ENCODE measurements at places on chromosomes 2 and 18.

- no peak for DNase-seq
Measured at GRCh38 chr18:59354731-59355130, 4.3 kb downstream of the LMAN1 start.

DNA sequence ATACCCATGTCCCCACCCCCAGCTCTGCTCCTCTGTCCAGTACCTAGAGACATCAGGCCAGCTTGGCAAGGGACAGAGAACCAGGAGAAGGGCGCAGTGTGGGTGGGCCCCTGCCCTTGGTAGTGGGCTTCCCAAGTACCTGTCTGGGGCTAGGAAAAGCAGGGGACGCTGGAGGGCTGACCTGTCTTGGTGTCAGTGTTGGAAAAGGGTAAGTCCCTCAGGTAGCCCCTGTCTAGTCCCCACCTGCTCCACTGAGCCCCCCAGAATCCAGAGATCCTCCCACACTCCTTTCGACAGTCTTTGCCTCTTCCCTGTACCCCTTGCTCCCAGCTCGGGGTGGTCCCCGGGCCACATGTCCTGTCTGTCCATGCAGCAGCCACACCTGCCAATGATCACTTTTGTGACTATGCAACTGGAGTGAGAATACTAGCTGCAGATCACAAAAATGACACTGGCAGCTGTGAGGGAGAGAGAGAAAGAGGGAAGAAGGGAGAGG is 14.6 kb downstream of the DNAJB2 start:
- no peak for DNase-seq

DNA sequence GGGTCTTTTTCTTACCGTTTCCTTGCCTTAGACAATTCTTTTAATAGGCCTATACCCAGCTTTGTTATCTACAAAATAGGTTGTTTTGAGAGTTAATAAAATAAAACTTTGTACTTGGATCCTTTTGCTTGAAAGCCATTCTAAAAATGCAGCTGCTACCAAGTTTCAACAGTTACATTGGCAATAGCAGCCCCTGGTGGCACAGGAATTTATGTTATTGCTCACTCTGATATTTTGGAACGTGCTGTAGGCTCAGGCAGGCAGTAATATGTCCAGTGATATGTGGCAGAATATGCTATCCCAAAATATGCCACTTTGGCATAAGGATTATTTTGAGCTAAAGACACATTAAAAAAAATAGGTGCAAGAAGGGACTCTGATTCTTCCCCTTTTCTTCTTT is 6.7 kb upstream of the COMMD1 start:
- no peak for DNase-seq

DNA sequence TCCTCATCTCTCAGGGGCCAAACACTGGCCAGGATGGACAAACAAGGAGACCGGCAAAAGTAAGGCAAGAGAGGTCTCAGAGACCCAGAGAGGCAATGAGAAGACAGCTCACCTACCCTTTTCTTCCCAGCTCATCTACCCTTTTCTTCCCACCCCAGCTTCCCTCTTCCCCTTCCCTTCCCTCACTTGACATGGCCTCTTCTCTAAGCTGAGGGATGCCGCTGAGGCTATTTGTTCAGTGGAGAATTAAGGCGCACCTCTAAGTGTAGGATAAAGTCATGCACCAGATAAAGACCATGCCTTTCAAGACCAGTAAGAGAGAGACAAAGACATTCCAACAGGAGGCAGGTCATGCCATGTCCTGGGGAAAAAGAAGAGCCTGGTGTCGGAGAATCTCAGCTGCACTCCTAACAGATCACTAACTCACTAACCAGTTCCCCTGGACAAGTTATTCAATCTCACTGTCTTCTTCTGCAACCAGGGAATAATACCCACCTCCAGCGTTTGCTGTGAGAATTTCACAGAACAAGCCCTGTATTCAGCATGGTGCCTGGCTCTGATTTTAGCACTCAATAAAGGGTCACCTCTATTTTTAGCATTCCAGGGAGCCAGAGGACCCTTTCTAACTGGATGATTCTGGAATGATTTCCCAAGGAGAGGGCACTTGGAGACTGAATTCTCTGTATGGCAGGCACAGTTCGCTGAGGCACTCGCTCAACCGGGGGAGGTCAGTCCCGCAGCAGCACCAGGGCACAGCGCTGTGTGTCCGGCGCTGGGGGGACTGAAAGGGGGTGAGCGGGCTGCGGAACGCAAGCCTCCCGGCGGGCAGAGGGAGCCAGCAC is 3.0 kb upstream of the FOSL2 start:
- DNase-seq: no peak

DNA sequence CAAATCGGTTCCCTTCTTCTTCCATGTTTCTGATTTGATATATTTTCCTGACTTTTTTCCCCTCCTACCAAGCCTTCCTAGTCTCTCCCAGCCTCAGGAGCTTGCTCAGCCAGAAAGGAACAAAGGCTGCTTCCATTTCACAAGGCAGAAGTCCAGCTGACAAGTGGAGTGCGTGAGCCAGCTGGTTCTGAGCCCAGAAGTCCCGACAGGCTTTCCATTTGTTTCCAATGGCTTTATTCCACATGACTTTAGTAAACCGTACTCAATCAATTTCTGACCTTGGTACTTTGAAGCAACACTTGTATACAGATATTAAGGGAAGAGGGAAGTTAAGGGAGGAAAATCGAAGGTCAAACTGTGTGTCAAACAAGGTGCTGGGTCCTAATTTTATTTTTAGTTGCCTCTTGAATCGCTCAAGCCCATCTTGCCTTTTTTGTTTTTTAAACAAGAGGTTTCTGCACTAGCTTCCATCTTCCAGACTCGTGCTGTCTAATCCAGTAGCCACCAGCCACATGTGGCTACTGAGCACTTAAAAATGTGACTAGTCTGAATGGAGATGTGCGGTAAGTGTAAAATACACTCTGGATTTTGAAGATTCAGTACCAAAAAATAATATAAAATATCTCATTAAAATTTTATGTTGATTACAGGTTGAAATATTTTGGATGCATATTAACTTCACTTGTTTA is 36.2 kb downstream of the WIPF1 start:
- no peak for DNase-seq

DNA sequence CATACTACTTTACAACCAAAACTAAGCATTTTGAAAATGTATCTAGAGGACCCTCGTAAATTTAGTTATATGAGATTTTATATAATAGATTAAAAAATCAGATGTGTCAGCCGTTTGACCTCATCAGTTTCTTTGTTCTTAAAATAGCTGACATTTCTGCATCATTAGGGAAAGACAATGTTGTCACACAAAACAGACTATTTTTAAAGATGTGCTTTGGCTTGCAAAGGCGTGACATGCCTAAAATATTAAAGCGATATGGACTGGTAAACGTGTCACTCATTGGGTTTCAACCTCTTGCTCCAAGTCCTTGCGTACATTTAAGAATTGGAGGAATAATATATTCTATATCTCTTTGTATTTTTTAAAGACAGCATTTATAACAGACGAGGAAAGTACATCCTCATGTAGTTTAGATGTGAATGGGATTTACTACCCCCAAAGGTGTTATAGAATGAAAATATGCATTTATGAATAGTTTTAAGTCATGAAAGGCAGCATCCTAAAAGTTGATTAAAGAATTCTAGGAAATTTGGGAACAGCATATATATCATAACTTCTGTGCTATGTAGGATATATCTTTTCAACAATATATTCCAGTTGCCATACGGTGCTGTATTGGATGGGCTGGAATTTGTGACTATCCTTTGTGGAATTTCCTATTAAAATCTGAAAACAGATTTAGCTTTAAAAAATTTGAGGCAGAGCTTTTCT is 3.8 kb downstream of the MYL12A start:
- no peak for DNase-seq

DNA sequence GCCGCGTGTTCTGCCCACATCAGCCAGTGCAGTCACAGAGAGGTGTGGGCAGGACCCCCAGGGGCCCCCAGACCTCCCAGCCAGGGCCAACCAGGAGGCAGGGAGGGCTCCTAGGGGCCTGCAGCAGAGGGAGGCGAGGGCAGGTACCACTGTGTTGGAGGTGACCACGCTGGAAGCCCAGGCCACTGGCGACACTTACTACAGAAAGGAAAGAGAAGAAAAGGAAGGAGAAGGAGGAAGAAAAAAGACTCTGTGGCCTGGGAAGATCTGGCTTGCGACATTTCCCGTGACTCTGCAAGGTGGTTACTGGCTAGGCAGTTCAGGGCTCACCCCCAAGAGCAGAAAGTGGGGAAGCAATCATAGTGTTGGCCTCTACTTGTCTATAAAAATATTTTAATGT is 98.1 kb upstream of the BCL2L11 start:
- no peak for DNase-seq

- no peak for DNase-seq
Measured at GRCh38 chr2:157833721-157834120, 42.4 kb downstream of the ACVR1 start.

DNA sequence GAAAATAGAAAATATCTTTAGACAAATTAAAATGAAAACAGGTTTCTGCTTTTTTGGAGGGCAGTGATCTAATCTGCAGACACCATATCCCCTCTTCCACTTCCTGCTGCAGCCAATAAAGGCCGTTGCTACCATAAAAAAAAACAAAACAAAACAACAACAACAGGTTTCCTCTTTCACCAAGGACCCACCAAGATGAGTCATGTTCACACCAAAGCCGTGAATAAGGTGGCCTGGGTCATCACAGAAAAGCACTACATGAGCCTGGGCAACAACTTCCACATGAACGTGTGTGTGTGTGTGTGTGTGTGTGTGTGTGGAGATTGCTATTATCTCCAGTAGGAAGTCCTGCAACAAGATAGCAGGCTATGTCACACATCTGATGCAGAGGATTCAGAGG is 24.8 kb upstream of the TFCP2L1 start:
- DNase-seq: peak; percentile 44

DNA sequence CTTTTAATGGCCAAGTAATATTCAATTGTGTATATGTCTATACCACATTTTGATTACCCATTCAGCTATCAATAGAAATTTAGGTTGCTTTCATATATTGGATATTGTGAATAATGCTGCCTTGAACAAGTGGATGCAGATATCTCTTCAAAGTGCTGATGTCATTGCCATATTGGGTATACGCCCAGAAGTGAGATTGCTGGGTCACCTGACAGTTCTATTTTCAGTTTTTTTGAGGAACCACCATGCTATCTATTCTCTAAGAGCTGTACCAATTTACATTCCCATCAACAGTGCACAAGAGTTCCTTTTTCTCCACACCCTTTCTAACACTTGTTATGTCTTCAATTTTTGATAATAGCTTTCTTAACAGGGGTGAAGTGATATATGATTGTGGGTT is 306.9 kb downstream of the ZNF516 start:
- DNase-seq: no peak

Data from kidney capillary endothelial cell (primary cell).